ENCODE measurements at places on chromosomes 4 and X.

DNA sequence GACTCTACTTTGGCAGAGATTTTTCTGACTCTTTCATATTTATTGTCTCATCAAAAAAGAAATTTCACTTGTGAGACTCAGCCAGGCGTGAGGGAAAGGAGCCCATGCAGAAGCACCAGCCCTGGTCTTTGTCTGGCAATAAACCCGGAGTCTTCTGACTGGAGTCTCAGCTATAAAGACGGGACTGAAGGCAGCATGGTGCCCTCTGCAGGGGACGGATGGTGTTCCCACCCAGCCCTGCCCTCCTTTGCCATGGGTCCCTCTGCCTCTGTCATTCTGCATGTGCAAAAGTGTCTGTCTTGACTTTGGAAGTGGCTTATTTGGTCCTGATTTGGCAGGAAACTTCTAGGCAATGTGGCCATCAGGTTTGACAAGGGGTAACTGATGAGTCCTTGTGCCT lies 14.2 kb downstream of the ZNF185 start:
- DNase-seq, result no peak

GRCh38 chr4:1749370-1749769 lies 28.0 kb downstream of the TACC3 start:
- no peak for DNase-seq

DNA sequence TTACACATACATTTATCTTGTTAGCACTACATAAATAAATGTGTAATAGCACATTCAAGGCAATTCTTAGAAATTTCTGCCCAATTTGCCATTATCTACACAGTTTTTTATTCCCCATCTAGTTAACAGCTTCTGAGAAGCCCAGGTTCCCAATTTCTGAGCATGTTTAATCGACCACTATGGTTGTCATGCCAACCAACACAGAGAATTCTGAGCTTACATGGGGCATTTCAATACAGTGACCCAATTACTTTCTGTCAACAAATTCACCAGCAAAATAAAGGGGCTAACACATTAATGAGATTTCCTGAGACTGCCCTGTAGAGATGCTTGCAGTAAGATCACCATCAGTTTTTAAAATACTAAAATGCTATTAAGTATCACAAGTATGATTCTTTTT lies 22.0 kb downstream of the GPM6A start:
- no peak for DNase-seq

DNA sequence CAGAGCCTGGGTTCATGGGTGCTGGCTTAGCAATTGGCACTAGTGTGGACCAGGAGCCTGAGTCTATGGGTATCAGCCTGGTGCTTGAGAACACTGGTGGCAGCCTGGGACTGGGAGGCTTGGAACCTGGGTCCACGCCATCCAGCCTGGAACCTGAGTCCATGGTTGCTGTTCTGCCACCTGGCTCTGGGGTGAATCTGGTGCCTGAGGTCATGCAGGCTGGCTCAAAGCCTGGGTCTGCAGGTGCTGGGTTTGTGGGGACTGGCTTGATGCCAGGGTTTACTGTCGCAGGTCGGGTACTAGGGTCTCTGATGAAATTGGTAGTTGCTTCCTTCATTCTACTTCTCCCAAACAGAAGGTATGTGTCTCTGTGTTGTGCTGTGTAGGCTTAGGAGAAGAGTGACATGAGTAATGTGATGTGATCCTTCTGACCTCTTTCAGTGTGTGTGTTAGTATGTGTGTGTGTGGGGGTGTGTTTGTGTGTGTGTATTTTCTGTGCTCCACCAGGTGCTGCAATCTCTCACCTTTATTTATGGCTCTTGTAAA lies 517.0 kb upstream of the EPHA5 start:
- peak; percentile 12 for DNase-seq

GRCh38 chr4:156954587-156954986 lies 17.0 kb downstream of the PDGFC start:
- no peak for DNase-seq

DNA sequence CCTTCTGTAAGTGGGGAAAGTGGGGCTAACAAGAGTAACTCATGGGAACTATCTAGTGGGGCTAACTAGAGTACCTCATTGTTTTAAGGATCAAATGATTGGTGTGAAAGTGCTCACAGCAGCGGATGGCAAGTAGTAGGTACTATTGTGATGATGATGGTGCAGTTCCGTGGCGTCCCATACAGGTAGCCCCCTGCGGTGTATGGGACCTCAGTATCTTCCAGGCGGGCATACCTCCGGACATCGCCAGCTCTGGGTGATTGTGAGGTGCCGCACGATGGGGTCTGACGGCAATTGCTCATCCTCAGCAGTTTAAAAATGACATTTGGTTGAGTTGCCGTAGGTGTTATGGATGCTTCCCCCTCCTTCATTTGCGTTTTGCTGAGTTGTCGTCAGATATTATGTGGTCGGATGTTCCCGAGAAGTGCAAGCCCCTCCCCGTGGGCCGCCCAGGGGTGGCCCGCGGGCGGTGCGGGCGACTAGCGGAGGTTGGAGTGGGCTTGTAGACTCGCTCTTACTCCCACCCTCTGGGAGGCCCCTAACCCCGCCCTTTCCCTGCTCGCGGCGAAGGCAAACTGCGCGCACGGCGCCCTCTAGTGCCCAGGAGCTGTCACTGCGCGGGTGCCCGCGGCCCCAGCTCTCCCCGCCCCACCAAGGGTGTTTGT lies 18.3 kb upstream of the GPR101 start:
- DNase-seq, result peak; percentile 86

DNA sequence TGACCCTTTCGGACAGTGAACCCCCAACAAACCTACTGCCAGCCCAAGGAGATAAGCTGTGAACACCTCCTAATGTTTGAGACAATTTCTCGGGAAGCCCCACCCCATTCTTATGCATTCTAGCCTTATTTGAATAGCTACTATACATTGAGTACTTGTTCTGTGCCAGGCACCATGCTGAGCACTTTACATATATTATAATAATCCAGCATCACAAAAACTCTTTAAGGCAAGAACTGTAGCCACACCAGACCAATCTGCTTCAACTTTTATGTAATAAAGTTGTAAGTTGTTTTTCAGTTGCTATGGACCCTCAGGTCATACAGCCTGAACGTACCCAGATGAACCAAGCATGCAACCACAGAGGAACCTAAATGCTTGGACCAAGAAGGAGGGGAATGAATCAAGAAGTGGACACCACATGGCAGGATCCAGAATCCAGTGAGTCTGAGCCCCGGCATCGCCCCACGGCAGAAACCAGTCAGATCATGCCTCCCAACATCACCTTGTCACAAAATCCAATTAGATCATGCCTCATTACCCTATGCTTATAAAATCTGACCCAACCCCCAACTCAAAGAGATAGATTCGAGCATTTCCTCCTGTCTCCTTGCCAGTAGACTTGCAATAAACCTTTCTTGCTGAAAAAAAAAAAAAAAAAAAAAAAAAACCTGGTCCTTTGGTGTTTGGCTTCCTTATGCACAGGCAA lies 225.0 kb downstream of the QDPR start:
- DNase-seq, result no peak

Measured in D341Med (cell line).